ENCODE measurements at places on chromosomes 13 and 19. TPM values are rescaled to one million over a fixed set of nuclear protein-coding genes. Genes with fewer than 3 reads are reported as not detected.

CD209 gene
- not detected for total RNA-seq

DNA sequence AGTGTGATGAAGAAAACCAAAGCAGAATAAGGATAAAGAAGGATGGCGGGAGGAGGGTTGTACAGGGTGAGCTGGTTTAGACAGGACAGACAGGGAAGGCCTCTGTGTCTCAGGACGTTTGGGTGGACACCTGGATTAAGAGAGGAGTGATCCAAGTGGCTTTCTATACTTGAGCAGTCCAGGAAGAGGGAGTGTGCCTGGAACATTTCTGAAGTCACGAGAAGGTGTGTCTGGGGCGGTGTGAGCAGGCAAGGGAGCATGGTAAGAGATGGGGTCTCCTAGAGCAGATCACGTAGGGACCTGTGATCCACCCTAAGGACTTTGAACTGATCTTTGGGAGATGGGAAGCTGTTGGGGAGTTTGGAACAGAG, 15.4 kb upstream of the STK24 start:
- no peak for DNase-seq

- no peak for DNase-seq
Measured at GRCh38 chr19:11721681-11722080, 17.1 kb downstream of the ZNF823 start.

DNA sequence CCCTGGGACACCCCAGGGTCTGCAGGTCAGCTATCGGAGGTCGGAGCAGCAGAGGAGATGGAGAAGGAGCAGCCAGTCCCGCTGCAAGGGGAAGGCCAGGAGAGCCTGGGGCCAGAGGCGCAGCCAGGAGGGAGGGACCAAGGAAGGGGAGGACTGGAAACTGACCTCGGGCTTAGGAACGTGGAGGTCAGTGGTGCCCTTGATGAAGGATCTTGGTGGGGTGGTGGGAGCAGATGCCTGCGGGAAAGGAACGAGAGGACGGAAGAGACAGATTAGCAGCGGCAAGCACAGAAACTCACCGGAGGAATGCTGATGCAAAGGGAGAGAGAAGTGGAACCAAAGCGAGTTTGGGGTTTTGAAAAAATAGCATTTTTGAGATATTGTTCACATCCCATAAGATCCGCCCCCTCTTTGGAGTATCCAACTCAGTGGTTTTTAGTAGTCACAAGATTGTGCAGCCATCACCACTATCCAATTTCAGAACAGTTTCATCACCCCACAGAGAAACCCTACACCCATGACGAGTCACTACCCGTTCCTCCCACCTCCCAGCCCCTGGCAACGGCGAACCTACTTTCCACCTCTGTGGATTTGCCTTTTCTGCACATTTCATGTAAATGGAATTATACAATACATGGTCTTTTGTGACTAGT, 22.1 kb downstream of the PLEKHF1 start:
- DNase-seq, result peak; percentile 84

- no peak for DNase-seq
Measured at GRCh38 chr13:45931211-45931610, 79.7 kb upstream of the SIAH3 start.
